Retina (tissue), 1 donor: ENCODE measurements at places on chromosomes 1 and 21.

GRCh38 chr1:185500001-185500626 is 183.1 kb upstream of the IVNS1ABP start:
- DNase-seq, result no peak

GRCh38 chr21:42584296-42584641 is 69.2 kb upstream of the PDE9A start:
- DNase-seq, result no peak

DNA sequence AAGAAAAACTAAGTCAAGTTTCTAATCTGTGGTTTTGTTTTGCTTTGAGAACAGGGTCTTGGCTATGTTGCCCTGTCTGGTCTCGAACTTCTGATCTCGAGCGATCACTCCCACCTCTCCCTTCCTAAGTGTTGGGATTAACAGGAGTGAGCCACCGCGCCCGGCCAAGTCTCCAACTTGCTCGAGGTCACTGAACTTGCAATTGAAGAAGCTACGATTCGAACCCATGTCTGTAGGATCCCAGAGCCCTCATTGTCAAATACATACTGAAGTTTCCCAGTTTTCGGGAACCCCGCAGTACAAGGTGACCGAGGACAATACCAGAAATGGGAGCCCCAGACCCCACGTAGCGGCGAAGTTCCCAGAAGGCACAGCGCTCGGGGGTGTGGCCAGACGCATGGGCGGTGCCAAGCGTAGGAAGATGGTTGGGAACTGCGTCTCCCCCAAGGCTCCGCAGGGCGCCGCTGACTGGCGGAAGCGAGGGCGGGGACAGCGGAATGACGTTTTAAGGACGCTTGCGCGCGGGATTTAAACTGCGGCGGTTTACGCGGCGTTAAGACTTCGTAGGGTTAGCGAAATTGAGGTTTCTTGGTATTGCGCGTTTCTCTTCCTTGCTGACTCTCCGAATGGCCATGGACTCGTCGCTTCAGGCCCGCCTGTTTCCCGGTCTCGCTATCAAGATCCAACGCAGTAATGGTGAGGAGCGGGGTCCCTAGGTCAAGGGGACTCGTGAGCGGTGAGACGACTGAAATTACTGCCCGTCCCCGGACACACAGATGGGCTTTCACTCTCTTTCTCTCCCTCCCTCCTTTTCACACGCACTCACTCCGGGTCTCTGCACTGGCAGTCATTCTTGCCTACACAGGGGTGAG is at the start of gene KIF2C:
TSS of gene KIF2C (plus strand) at position 531 of the 872 bp plus-strand sequence. CDS start at position 627, 96 bp downstream.
- peak; percentile 96 for DNase-seq

- DNase-seq, result no peak
Observed at GRCh38 chr21:45922648-45923047, 58.9 kb upstream of the COL6A1 start.

- no peak for DNase-seq
Observed at GRCh38 chr1:7418442-7419080, 352.5 kb upstream of the VAMP3 start.

DNA sequence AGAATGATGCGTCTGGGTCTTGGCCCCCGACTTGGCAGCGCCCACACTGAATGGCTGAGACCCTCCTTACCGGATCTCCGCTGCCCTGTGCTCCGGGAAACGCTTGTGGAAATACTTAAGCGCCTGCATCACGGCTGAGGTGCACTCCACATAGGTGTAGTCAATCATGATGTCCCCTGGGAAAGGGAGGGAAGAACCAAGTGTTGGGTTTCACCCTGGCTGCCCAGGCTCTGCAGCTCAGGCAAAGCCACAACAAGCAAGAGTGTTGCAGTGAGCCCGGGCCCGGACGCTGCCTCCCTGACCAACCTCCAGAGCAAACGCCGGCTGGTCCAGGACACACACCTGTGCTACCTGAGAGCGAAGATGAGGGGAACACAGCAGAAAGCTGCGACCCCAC is 21.5 kb upstream of the SPATC1L start:
- DNase-seq, result no peak

DNA sequence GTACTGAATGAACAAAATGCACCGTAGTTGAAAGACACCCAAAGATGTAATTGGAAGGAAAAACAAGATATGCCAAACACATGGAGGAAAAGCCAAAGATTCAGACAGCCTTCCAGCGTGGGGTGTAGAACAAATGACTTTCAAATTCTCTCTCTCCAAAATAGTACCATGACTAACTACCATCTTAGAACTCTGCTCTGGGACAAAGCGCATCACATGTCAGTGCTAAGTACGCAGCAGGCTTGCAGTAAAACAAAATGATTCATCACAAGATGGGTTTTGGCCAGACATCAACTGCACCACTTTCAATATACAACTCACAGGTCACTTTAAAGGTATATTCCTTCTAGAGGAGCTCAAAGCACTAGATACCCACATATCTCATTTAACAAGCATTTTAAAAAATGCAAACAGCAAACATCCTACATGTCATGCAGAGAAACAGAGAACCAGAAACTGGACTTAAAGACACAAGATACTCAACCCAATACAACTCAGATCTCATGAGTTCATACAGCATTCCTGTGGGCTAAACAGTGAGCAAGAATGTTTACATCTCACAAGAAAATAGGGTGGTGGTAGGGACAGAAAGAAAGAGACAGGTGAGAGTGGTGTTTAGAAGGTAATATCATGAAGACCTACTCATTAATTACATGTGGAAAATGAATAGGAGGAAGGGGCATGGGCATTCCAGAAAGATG is 75.7 kb downstream of the BCAR3 start:
- no peak for DNase-seq

- no peak for DNase-seq
Observed at GRCh38 chr1:234780112-234780511, 170.1 kb upstream of the IRF2BP2 start.

DNA sequence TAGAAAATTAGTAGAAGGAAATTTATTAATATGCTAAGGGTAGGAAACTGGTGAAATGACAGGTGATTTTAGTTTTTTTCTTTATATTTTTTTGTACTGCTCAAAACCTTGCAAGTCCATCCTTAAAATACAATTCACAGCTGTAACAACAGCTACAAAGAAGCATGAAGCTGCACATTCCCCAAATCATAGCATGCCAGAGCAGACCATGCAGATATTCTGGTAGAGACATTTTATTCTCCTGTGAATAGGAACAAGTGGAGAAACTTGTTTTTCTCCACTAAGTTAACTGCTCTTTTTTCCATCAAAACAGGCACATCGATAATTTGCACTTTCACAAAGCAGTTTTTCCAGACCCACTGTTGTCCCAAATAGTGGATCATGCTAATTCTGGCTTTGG is 1125.7 kb downstream of the BRINP3 start:
- DNase-seq, result no peak

DNA sequence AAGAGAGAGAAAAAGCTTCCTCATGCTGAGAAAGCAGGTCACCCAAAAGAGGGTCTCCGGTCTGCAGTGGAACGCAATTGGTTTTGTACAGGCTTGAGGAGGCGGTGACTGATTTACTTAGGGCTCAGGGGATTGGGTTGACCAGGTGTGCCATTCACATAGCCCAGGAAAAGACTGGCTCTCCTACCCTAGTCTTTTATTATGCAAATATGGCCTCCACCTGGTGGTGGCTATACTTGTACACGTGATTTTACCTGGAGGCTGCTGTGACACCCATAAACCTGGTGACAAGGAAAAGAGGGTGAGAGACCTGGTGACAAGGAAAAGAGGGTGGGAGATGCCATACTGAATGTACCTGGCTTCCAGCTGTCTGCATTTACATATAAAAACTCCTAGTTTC is 49.9 kb downstream of the DNTTIP2 start:
- DNase-seq, result no peak

- no peak for DNase-seq
Observed at GRCh38 chr1:247904122-247904521, 8.7 kb downstream of the OR2W3 start.

- DNase-seq, result no peak
Observed at GRCh38 chr1:214184992-214185391, 96.0 kb upstream of the SMYD2 start.

- DNase-seq, result no peak
Observed at GRCh38 chr1:94739521-94740061, 80.6 kb upstream of the SLC44A3 start.
